ENCODE measurements at places on chromosomes 12 and 14.

DNA sequence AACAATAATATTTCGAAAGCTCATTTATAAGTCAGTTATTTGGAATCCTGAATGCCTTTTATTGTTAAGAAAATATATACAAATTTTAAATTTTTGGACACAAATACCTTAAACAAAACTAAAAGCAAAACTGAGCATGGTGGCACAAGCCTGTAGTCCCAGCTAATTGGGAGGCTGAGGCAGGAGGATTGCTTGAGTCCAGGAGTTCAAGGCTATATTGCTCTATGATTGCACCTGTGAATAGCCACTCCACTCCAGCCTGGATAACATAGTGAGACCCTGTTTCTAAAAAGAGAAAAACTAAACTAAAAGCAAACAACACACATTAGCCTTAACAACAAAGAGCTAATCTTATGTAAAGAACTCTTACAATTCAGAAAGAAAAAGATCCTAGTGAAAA lies 78.8 kb downstream of the SMOC1 start:
- no peak for DNase-seq

GRCh38 chr14:20327005-20327869 lies 5.8 kb downstream of the CCNB1IP1 start:
- peak; percentile 66 for DNase-seq

- no peak for DNase-seq
These were observed 185.8 kb upstream of the FLRT2 start for GRCh38 chr14:85344171-85344570.

DNA sequence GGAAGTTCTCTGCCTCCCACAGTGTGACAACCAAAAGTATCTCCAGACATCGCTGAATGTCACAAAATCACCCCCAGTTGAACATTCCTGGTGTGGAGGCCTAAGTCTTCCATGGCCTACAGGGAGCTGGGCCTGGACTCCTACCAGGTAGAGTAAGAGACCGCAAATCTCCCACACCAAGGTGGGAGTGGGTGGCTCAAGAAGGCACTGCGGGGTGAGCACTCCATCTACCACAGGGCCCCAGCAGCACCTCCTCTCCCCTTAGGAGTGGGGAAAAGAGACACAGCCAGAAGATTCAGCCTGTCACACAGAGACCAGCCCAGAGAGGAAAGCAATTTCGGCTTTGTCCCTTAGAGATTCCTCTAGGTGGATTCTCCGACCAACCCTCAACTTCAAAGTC lies 25.5 kb downstream of the LRTM2 start:
- DNase-seq, result no peak

GRCh38 chr12:45849289-45849688 lies 119.8 kb downstream of the ARID2 start:
- no peak for DNase-seq

DNA sequence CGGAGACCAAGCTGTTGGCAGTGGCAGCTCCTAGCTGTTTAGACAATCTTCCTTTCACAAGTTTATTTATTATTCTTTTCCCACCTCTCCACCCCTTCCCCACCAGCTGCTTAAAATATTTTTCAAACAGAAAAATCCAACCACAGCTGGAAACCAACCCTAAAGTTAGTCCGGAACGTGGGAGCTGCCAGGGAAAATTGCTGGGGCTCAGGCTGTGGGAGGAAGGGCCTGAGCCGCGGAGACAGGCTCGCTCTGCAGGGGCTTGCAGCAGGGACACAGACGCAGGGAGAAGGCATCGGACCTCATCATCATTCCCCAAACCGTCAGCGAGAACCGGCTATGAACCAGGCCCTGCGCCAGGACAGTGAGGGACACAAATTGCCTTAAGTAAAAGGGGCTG lies 16.1 kb upstream of the TMEM106C start:
- no peak for DNase-seq

GRCh38 chr12:77782034-77782433 lies 48.7 kb upstream of the NAV3 start:
- DNase-seq, result no peak

GRCh38 chr12:123491056-123491455 lies 33.1 kb downstream of the SNRNP35 start:
- DNase-seq, result no peak

- no peak for DNase-seq
These were observed 174.8 kb upstream of the AVPR1A start for GRCh38 chr12:63325757-63326156.

- no peak for DNase-seq
These were observed 18.9 kb upstream of the CARMIL3 start for GRCh38 chr14:24032727-24033418.

- DNase-seq, result no peak
These were observed 37.0 kb upstream of the CCDC88C start for GRCh38 chr14:91454580-91454979.

DNA sequence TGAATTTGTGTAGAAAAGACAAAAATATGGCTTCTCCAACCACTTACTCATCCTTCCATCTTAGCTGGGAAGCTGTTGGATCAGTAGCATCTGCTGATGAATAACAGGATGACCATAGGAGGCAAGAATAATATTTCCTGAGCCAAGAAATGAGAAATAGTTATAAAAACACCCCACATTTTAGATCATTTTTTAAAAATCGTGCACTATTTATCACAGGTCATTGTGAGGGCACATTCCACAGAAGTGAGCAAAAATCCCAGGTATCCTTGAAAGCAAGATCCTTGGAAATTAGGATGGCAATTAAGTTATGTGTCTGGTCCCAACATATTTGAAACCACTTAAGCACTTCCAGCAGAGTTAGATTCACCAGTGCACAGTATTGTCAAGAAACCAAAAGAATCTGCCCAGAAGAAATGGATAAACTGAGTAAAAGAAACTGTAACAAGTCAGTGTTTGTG lies 8.4 kb downstream of the FAR2 start:
- DNase-seq, result no peak

DNA sequence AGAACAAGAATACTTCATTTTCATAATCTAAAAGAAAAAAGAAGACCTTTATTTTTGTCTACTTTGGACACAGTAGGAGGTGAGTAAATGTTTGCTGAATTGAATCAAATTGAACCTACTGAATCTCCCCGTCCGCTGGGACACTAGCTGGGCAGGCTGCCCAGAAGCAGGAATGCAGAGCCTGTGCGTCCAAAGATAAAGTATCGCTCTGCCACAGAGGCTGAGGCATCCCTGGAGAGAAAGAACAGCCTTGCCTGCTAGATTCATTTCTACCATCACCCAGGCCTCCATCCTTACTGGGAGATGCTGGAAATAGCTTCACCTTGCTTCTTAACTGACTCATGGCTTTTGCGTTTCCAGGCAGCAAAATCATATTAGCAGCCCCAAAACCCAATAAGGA lies 64.1 kb upstream of the TSPAN11 start:
- DNase-seq, result no peak

- no peak for DNase-seq
These were observed 12.9 kb downstream of the RBM23 start for GRCh38 chr14:22906073-22906472.

GRCh38 chr14:54567224-54567638 lies 303 bp downstream of the SAMD4A start:
- no peak for DNase-seq

- no peak for DNase-seq
These were observed 67.9 kb upstream of the ATF1 start for GRCh38 chr12:50695961-50696360.
